ENCODE measurements at places on chromosomes 12 and 14. TPM values are rescaled to one million over a fixed set of nuclear protein-coding genes. Genes with fewer than 3 reads are reported as not detected.

DNA sequence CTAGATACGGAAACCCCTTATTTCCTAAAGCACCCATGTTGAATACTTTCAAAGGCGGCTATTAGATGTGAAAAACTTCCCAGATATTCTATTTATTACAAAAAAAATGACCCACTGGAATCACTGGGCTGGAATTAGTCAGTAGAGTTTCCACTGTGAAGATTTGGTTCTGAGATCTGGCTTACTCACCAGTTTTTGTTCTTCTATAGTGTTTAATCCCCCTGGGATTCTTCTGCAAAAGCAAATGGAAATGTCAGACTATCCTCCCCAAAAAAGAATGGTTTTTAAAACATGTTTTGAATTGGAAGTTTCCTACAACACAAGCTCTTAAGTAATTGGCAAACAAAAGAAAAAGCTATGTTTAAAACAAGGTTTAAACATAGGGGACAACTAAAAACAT is 166.4 kb downstream of the STXBP6 start:
- no peak for DNase-seq

- DNase-seq = no peak
These were observed 74.5 kb downstream of the LRRC74A start for GRCh38 chr14:76900682-76901081.

- no peak for DNase-seq
These were observed 190.4 kb upstream of the BCL2L14 start for GRCh38 chr12:11880381-11880780.

DNA sequence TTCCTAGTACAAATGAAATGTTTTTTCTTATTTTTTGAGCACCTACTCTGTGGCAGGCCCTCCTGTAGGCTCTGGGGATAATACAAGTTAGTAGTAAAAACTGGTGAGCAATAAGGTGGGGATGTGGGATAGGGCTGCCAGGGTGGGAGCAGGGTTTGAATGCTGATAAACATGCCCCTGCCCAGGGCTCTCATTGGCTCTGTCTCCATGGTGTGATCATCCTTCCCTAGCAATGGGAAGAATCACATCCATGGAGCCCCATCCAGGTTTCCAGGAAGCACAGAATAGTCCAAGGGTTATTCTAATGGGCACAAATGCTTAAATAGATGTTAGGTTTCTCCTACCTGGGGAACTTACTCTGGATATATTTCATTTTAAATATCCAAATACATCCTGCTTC is 45.5 kb downstream of the GIT2 start:
- DNase-seq = no peak

DNA sequence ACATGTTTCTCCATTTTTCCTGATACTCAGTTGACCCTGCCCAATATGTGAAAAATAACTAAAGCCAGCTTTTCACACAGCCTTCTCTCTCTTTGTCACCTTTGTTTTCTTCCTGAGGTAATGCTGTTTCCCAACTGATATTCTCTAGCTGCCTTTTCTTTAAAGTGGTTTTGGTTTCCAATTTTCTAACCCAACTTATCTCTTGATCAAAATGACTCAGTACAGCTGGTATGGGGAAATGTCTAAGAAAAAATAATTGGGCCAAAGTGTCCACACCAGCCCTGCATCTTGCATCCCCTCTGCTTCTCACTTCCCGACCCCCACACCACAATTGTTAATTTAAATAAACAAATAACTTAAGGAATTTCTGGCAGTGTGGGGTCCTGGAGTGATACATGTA is 193.8 kb downstream of the SYT1 start:
- DNase-seq = no peak

DNA sequence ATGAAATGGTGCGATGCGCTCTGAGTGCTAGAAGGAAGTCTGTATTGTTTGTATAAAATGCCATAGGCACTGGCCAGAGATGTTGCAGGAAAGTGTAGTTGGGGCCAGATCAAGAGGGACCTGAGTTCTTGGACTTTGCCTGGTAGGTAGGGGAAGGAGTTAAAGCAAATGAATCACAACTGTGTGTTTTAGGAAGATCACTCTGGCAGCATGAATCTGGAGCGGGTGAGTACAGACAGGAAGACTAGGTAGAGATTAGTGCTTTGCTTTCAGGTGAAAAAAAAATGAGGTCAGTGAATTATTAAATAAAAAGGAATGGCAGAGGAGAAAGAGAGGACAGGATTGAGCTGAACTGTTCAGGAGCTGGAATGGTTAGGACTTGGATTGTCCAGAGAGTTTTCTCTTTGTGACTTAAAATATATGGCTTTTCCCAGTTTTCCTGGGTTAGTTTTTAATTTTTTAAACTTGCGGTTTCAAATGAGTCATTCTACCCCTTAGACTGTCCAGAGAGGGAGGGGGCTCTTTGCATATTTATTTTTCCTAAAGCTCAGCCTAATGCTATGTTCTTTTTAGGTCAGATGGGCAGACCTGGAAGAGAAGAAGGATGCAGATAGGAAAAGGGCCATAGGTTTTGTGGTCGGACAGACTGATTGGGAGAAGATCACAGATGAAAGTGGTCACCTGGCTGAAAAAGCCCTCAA is 41.1 kb downstream of the PROX2 start:
- no peak for DNase-seq

- DNase-seq = no peak
These were observed 1.5 kb upstream of the PPP1R1A start for GRCh38 chr12:54589964-54590363.

DNA sequence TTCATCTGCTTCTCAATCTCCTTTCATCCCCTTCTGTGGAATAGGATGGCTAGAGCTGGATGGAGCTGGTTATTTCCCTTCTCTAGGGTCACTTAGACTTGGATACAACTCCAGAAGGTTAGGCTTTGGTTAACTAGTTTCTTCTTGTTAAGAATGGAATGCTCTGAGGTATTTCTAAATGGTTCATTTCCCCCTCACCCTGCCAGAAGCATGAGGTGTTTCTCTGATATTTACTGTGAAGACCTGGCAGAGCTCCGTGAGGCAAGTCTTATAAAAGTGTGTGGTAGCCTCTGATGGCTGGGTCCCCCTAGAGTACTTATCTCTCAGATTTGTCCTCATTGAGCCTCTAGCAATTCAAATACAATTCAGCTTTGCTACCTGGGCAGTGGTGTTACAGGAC is 207.9 kb downstream of the SLC16A7 start:
- DNase-seq = no peak

DNA sequence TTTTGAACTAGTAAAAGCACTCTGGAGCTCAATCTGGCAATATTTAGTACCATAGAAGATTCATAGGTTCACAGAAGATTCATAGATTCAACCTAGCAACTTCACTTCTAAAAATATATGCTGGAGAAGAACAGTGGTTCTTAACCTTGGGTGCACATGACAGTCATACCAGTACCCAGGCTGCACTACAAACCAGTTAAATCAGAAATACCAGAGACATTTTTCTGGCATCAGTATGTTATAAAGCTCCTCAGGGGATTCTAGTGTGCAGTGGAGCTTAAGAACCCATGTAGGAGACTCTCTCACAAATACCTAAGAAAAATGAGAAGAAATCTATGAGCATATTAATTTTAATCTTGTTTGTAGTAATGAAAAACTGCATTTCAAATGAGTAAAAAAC is 46.6 kb downstream of the CNTN1 start:
- no peak for DNase-seq

- DNase-seq = no peak
These were observed 90.7 kb downstream of the NINJ2 start for GRCh38 chr12:572532-572899.

- DNase-seq = no peak
These were observed 38.3 kb upstream of the LDHB start for GRCh38 chr12:21695986-21696385.

GRCh38 chr12:113055594-113056380 is 743 bp upstream of the DTX1 start:
- no peak for DNase-seq

DNA sequence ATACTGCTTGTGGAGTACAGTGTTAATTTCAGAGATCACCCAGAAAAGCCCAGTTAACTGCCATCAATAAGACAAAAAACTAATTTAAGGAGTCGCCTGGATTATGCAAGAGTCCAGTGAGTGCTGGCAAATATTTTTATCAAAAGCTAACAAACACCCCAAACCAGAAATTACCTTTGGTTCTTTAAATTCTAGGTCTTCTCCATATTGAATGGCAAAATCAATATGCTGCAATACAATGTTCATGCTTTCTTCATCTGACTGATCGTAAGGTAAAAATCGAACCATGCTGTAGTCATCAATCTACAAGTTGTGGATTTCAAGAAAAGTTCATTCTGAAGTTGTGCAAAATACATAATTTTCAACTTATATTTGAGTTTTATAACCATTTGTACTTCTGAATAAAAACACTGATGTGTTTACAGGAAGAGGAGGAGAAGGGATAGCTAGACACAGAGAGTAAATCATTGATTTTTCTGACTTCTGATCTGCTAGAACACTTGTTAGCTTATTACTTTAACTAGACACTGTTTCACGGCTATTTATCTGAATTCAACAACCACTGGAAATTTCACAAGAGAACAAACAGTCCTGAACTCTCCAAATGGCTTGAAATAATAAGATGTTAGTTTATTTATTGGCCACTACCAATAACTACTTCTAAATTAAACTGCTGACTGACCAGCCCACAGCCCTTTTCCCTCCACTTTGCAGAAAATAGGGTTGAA is 3.6 kb upstream of the ARPC3 start:
- DNase-seq = no peak

GRCh38 chr12:18683327-18684013 is 54.3 kb downstream of the PLCZ1 start:
- DNase-seq = no peak

GRCh38 chr12:47084172-47084571 is 4.4 kb upstream of the AMIGO2 start:
- no peak for DNase-seq

DNA sequence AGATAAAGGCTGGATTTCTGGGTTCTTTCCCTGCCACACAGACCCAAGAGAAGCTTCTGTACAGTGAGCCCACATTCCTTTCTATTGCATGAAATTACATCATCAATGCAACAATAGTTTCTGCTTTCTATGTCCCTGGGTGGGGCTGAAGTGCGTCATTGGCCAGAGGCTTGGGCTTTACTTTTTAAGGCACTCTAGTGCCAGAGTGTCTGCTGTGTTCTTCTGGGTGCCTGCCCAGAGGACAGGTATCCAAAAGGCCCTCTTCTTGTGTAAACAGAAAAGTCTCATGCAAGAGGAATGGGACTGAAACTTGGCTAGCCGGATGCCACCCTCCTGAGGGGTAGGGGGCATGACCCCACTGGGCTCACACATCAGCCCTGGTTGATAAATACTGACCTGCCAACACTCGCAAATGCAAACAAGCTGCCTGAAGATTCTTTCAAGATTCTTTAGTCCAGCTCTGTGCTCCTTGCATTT is 5.9 kb downstream of the KRT86 start:
- peak; percentile 46 for DNase-seq

DNA sequence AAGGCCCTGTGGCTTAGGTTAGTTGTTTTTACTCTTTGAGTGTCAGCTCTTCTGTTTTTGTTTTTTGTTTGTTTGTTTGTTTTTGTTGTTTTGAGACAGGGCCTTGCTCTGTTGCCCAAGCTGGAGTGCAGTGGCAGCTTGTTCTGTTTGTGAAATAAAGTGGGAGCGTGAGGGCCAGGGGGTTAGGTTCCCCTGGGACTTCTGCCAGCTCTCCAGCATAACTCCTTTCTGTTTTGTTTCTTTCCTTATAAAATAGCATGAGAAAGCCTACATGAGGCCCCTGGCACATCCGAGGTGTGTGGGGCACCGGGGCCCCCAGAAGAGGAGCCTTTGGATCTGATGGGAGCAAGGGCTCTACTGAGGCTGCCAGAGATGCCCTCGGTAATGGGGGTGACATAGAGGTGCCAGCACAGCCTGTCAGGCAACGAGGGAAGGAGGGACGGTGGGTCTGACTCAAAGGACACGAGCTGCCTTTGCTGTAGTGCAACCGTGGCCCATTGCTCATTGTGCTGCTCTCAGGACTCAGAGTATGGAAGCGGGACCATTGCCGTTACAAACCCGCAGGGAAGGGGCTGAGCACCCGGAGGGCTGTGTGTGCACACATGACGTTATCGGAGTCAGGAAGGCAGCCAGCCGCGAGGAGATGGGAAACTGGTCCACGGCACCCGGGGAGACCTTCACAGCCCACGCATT is 9.1 kb upstream of the SERPINA11 start:
- no peak for DNase-seq

DNA sequence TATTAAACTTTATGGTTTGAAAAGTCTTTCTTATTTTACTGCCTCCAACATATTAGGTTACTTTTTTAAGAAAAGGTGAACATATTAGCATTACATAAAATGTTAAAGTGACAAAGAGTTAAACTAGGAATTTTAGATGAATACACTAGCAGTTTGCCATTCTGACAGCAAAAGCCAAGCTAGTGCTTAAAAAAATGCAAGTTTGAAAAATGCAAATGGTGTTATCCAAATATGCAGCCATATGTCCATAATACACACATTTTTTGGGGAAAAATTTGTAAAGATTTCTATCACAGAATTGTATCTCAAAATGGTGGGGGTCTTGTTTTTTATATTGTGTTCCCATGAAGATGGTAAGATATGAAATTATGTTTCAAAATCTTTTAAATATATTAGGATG is 466.1 kb downstream of the FOXG1 start:
- DNase-seq = no peak

GRCh38 chr14:97275276-97275675 is 478.1 kb downstream of the VRK1 start:
- DNase-seq = no peak

Gene TMTC1
- 33.2 TPM for total RNA-seq

Gene KRT77
- not detected for total RNA-seq

Gene AEBP2
- total RNA-seq = 27.2 TPM

Gene GLIPR1L1
- not detected for total RNA-seq

Data from cardiac septum (tissue), 1 donor.